ENCODE measurements at places on chromosomes 1 and 21.

GRCh38 chr1:151852733-151853132 is 779 bp downstream of the THEM5 start:
- H3K4me3 ChIP-seq = no peak overlapping the region
- no peak for DNase-seq
- H3K4me1 ChIP-seq = peaks cover 4% of the 10 kb centered on the region
- H3K27ac ChIP-seq = no peak overlapping the region
- H3K27me3 ChIP-seq = peaks cover 8% of the 10 kb centered on the region

GRCh38 chr1:227728059-227728891 is 6.8 kb downstream of the JMJD4 start:
- DNase-seq = no peak
- H3K27ac ChIP-seq = no peak overlapping the region
- peak overlapping the region; percentile 63 for H3K4me3 ChIP-seq
- peaks cover 13% of the 10 kb centered on the region for H3K4me1 ChIP-seq
- peaks cover 13% of the 10 kb centered on the region for H3K36me3 ChIP-seq

DNA sequence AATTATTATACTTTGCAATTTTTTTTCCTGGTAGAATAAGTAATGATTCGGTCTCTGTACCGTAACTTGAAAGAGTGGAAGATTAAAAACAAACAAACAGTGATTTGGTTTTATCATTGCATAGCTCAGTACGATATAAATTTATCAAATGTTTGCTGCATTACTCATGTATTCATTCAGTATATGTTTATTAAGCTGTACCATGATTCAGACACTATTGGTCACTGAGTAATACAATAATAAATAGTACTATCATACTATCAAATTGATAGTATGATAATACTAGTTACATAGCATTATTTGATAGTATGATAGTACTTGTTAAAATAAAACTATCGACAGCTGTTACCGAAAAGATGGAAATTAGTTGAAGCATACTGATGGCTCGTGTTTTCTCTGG is 12.1 kb downstream of the CENPF start:
- DNase-seq = no peak
- H3K27ac ChIP-seq = no peak overlapping the region
- no peaks in the 10 kb centered on the region for H3K4me1 ChIP-seq
- H3K27me3 ChIP-seq = no peaks in the 10 kb centered on the region

- H3K4me1 ChIP-seq = no peaks in the 10 kb centered on the region
- no peak overlapping the region for H3K4me3 ChIP-seq
- no peak for DNase-seq
- no peaks in the 10 kb centered on the region for H3K36me3 ChIP-seq
Observed at GRCh38 chr21:36535618-36536241, 55.8 kb upstream of the CLDN14 start.

GRCh38 chr1:204376465-204376864 is 16.7 kb upstream of the PLEKHA6 start:
- no peak overlapping the region for H3K27ac ChIP-seq
- H3K4me1 ChIP-seq = peaks cover 7% of the 10 kb centered on the region
- no peaks in the 10 kb centered on the region for H3K36me3 ChIP-seq
- DNase-seq = no peak
- H3K27me3 ChIP-seq = peaks cover 14% of the 10 kb centered on the region

- H3K4me3 ChIP-seq = no peak overlapping the region
- H3K27ac ChIP-seq = no peak overlapping the region
- H3K27me3 ChIP-seq = no peaks in the 10 kb centered on the region
- H3K4me1 ChIP-seq = no peaks in the 10 kb centered on the region
Observed at GRCh38 chr1:197303463-197303862, 35.4 kb downstream of the CRB1 start.

- no peak overlapping the region for H3K27ac ChIP-seq
- no peak overlapping the region for H3K4me3 ChIP-seq
- peaks cover 4% of the 10 kb centered on the region for H3K27me3 ChIP-seq
- no peaks in the 10 kb centered on the region for H3K4me1 ChIP-seq
Observed at GRCh38 chr1:212712451-212713303, 13.0 kb upstream of the BATF3 start.

DNA sequence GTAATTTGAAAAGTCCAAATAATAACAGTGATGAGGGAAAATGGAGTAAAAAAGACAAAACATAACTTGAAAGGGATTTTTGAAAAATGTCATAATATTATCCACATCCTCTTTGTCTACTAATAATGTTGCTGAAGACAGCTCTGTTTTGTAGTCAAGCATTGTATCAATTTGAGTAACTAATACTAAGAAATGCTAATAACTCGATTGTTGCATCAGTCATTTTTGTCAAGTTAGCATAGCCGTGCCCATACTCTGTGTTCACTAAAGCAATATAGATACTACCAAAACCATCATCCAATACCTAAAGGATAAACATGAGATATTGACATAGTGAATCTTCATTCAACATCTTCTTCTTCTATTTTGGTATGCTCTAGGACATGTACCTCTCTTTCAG is 17.3 kb downstream of the PDC start:
- no peaks in the 10 kb centered on the region for H3K36me3 ChIP-seq
- no peak overlapping the region for H3K27ac ChIP-seq
- peaks cover 14% of the 10 kb centered on the region for H3K4me1 ChIP-seq
- no peaks in the 10 kb centered on the region for H3K27me3 ChIP-seq
- no peak for DNase-seq

DNA sequence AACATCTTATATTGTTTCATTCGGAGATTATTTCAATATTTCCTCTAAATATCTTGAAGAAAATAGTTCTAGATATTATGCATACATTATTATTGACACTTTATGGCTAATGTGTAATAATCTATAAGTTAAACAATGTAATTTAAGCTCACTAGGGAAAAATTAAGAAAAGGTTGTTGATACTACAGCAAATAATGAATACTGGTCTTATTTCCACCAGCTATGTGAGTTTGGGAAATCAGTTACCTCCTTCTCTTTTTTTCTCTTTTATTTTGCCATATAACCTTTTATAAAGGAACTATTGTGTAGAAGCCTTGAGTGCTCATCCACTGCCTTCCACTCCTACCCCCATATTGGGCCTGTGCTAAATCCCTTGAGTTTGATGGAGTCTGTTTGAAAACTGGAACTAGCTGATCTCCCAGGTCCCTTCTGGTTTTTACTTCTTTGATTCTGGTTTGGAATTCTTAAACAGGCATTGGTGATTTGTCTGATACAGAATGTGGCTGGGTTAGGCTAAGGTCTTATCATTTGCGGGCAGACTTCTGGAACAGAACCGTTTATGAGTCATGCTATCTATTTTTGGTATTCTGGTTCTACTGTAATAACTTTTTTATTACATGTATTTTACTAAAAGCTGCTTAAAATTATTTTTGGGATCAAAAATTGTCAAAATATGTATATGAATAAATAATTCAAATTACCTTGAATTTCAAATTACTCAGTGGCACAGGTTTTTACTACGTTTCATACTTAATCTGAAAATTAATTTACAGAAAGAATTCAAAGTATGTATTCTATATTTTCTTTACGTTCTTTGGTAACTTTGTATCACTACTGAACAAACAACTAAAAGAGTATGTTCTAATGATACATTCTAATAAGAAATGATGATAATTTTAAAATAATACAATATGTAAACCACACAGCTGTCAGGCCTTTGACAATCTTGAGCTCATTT is 5.0 kb upstream of the CDC14A start:
- H3K36me3 ChIP-seq = no peaks in the 10 kb centered on the region
- no peaks in the 10 kb centered on the region for H3K27me3 ChIP-seq
- H3K4me3 ChIP-seq = no peak overlapping the region
- H3K27ac ChIP-seq = no peak overlapping the region
- DNase-seq = no peak
- H3K4me1 ChIP-seq = peaks cover 5% of the 10 kb centered on the region

DNA sequence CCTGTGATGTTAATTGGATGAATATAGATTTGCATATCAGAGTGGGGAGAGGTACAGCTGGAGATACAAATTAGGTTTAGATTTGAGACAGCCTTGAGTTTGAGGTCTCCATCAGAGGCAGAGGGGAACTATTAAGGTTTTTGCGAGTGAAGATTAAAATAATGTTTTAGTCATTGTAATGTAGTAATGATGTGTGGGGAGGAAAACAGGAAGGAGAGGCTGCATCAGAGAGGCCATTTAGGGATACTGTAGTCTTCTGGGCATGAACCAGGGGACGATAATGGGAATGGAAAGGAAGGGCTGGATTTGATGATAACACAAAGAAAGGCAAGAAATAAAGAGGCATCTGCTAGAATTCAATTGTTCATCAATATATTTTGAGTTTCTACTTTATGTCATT is 9.5 kb downstream of the CD84 start:
- H3K4me3 ChIP-seq = no peak overlapping the region
- no peaks in the 10 kb centered on the region for H3K36me3 ChIP-seq
- no peak overlapping the region for H3K27ac ChIP-seq
- no peak for DNase-seq

GRCh38 chr1:89942825-89943658 is 51.9 kb upstream of the ZNF326 start:
- H3K4me1 ChIP-seq = peaks cover 20% of the 10 kb centered on the region
- H3K36me3 ChIP-seq = no peaks in the 10 kb centered on the region
- no peak overlapping the region for H3K27ac ChIP-seq
- no peak overlapping the region for H3K4me3 ChIP-seq
- no peaks in the 10 kb centered on the region for H3K27me3 ChIP-seq

DNA sequence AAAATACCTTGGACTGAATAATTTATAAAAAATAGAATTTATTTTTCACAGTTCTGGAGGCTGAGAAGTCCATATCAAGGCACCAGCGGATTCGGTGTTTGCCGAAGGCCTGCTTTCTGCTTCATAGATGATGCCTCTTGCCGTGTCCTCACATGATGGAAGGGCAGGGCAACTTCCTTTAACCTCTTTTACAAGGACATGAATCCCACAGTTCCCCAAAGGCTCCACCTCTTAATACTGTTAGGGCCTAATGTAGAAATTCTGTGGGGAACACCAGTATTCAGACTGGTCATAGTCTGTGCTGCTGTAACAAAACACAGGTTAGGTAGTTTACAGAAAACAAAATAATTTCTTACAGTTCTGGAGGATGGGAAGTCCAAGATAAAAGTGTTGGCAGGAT is 25.9 kb downstream of the DYRK1A start:
- H3K4me3 ChIP-seq = no peak overlapping the region
- H3K27me3 ChIP-seq = no peaks in the 10 kb centered on the region
- no peaks in the 10 kb centered on the region for H3K4me1 ChIP-seq
- H3K36me3 ChIP-seq = peaks cover 1% of the 10 kb centered on the region
- no peak overlapping the region for H3K27ac ChIP-seq
- DNase-seq = no peak

DNA sequence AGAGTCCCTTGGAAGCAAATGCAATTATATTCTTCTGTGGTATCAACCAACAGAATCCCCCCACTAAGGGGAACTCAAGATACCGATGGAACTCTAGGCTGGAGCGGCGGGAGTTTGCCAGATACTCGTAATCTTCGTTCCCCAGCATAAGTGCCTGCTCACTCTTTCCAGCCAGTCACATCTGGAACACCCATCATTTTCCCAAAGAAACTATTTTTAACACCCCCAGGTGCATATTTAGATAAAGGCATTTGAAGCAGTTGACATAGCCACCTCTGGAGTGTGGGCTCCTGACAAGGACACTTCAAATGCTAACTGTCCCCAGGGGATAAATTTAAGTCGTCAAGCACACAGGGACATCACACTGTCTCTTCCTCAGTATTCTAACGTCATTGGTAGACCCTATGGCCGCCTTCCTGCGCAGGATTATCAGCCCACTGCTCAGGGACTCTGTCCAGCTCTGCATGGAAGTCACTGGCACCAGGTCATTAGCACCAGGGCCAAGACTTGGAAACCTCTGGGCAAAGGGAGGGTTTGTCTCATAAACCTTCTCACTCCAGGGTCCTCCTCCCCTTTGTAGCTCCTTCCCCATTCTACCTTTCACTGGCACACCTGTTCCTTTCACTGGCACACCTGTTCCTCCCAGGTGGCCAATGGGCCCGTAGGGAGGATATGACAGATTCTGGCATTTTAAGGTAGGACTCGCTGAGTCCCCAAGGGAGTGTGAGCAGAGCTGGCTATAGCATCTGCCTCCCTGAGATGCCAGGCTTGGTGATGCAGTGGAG is 48.8 kb downstream of the H3-3A start:
- H3K27me3 ChIP-seq = no peaks in the 10 kb centered on the region
- peak overlapping the region; percentile 46 for H3K4me3 ChIP-seq
- no peak for DNase-seq
- no peaks in the 10 kb centered on the region for H3K36me3 ChIP-seq

GRCh38 chr1:14263671-14264070 is 334.8 kb upstream of the KAZN start:
- H3K27me3 ChIP-seq = peaks cover 13% of the 10 kb centered on the region
- no peak overlapping the region for H3K4me3 ChIP-seq
- DNase-seq = no peak
- H3K36me3 ChIP-seq = no peaks in the 10 kb centered on the region
- peaks cover 6% of the 10 kb centered on the region for H3K4me1 ChIP-seq
- H3K27ac ChIP-seq = no peak overlapping the region

GRCh38 chr1:26938004-26938658 is 16.6 kb downstream of the NUDC start:
- no peak overlapping the region for H3K27ac ChIP-seq
- H3K36me3 ChIP-seq = peaks cover 36% of the 10 kb centered on the region
- H3K4me3 ChIP-seq = no peak overlapping the region

GRCh38 chr1:154501423-154502065 is 475 bp upstream of the TDRD10 start:
- H3K36me3 ChIP-seq = no peaks in the 10 kb centered on the region
- no peak overlapping the region for H3K4me3 ChIP-seq
- H3K27ac ChIP-seq = no peak overlapping the region
- H3K27me3 ChIP-seq = peaks cover 40% of the 10 kb centered on the region

DNA sequence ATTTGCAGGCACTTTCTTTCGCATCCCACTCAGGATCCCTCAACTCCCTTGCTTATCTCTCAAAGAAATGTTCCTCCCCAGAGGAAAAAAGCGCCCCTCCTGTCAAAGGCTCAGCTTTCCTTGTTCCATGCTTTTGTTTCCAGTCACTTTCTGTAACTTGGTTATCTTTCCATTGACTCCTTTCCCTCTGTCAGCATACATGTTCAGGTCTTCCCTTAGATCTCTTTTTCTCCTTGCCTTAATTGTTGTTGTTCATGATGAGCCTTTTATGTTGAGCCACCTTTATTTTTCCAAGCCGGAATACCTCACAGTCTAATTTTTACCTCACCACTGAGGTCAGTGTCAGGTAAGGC is 46.5 kb upstream of the PODN start:
- peak overlapping the region; percentile 89 for H3K4me3 ChIP-seq
- no peak for DNase-seq
- H3K27me3 ChIP-seq = no peaks in the 10 kb centered on the region
- H3K4me1 ChIP-seq = peaks cover 14% of the 10 kb centered on the region
- H3K36me3 ChIP-seq = no peaks in the 10 kb centered on the region

DNA sequence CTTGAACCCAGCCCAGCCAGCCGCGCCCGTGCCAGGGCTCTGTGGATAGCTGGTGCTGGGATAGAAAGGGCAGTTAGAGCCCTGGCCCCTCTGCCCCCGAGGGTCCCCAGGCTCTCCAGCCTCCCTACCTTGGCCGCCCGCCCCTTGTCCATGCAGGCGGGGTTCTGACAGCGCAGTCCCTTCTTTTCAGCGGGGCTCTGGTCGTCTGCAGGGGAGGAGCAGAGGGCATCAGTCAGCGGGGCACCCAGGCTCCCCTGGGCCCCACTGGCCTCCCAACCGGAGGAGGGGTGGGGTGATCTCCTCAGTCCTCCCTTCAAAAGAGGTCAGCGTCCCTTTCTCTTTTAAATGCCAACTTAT is 4.9 kb upstream of the PLEKHG5 start:
- no peak for DNase-seq
- H3K36me3 ChIP-seq = no peaks in the 10 kb centered on the region
- peak overlapping the region; percentile 70 for H3K4me3 ChIP-seq
- peak overlapping the region; percentile 10 for H3K27ac ChIP-seq
- peaks cover 3% of the 10 kb centered on the region for H3K27me3 ChIP-seq
- H3K4me1 ChIP-seq = peaks cover 35% of the 10 kb centered on the region

GRCh38 chr1:178632653-178633052 is 92.4 kb upstream of the RALGPS2 start:
- H3K4me1 ChIP-seq = peaks cover 18% of the 10 kb centered on the region
- DNase-seq = no peak
- H3K36me3 ChIP-seq = no peaks in the 10 kb centered on the region
- peak overlapping the region; percentile 87 for H3K27ac ChIP-seq
- peak overlapping the region; percentile 30 for H3K4me3 ChIP-seq

Measured in keratinocyte (primary cell).